ENCODE measurements at places on chromosomes 4 and X.

- peak; percentile 26 for DNase-seq
Observed at GRCh38 chr4:126710935-126711334, 921.8 kb upstream of the INTU start.

GRCh38 chr4:88938138-88938537 lies 118.8 kb downstream of the FAM13A start:
- DNase-seq: peak; percentile 89

- no peak for DNase-seq
Observed at GRCh38 chrX:131046596-131046995, 11.6 kb upstream of the ARHGAP36 start.

DNA sequence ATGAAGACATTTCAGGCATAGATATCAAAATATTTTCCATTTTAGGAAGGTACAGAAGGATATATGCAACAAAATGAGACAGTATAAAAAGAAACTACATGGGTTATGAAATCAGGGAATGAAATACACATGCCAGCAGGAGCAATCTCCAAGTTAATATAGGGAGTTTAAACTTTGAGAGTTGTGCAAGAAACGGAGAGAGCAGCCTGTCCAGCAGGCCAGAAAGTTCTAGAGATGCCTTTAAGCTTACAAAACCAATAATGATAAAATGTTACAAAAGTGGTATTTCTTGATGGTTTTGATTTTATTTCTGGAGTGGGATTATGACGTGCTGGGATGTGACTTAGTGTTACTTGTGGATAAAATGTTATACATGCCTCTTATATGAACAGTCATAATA lies 2047.9 kb downstream of the ARAP2 start:
- DNase-seq: no peak

- peak; percentile 56 for DNase-seq
Observed at GRCh38 chrX:103585411-103586313, at the start of gene TCEAL4. TSS of gene TCEAL4 (plus strand) at chrX:103585515. CDS start at chrX:103586676, 1,161 bp downstream.

Measured in ELR (cell line).